ENCODE measurements at places on chromosomes 2 and 18. TPM values are rescaled to one million over a fixed set of nuclear protein-coding genes. Genes with fewer than 3 reads are reported as not detected.

AKAIN1 gene
- not detected for total RNA-seq

- H3K4me3 ChIP-seq = no peak overlapping the region
- no peaks in the 10 kb centered on the region for H3K36me3 ChIP-seq
- H3K27me3 ChIP-seq = no peaks in the 10 kb centered on the region
- H3K27ac ChIP-seq = no peak overlapping the region
- peaks cover 22% of the 10 kb centered on the region for H3K4me1 ChIP-seq
- DNase-seq = no peak
These were observed 531.8 kb upstream of the ID2 start for GRCh38 chr2:8149985-8150539.

GRCh38 chr2:174981331-174981730 is 23.9 kb downstream of the CHN1 start:
- DNase-seq = no peak
- no peaks in the 10 kb centered on the region for H3K36me3 ChIP-seq
- no peaks in the 10 kb centered on the region for H3K4me1 ChIP-seq
- no peak overlapping the region for H3K4me3 ChIP-seq

- peak overlapping the region; percentile 62 for H3K27ac ChIP-seq
- peak; percentile 71 for DNase-seq
- H3K27me3 ChIP-seq = peaks cover 10% of the 10 kb centered on the region
- peaks cover 20% of the 10 kb centered on the region for H3K4me1 ChIP-seq
- peak overlapping the region; percentile 78 for H3K4me3 ChIP-seq
These were observed 34.2 kb downstream of the CHRNA1 start for GRCh38 chr2:174729797-174730697.

- H3K27me3 ChIP-seq = peaks cover 7% of the 10 kb centered on the region
- H3K4me1 ChIP-seq = no peaks in the 10 kb centered on the region
- H3K27ac ChIP-seq = no peak overlapping the region
These were observed 84.0 kb downstream of the MYL12B start for GRCh38 chr18:3345885-3346284.

- H3K27ac ChIP-seq = peak overlapping the region; percentile 8
- no peak for DNase-seq
- no peak overlapping the region for H3K4me3 ChIP-seq
- H3K36me3 ChIP-seq = peaks cover 1% of the 10 kb centered on the region
- H3K27me3 ChIP-seq = no peaks in the 10 kb centered on the region
- H3K4me1 ChIP-seq = peaks cover 19% of the 10 kb centered on the region
These were observed 10.3 kb downstream of the DNAH6 start for GRCh38 chr2:84526562-84526961.

- H3K4me1 ChIP-seq = no peaks in the 10 kb centered on the region
- no peak overlapping the region for H3K4me3 ChIP-seq
- no peaks in the 10 kb centered on the region for H3K36me3 ChIP-seq
- H3K27me3 ChIP-seq = peaks cover 3% of the 10 kb centered on the region
- no peak overlapping the region for H3K27ac ChIP-seq
These were observed 359.9 kb upstream of the SLC14A2 start for GRCh38 chr18:45255197-45255890.

DNA sequence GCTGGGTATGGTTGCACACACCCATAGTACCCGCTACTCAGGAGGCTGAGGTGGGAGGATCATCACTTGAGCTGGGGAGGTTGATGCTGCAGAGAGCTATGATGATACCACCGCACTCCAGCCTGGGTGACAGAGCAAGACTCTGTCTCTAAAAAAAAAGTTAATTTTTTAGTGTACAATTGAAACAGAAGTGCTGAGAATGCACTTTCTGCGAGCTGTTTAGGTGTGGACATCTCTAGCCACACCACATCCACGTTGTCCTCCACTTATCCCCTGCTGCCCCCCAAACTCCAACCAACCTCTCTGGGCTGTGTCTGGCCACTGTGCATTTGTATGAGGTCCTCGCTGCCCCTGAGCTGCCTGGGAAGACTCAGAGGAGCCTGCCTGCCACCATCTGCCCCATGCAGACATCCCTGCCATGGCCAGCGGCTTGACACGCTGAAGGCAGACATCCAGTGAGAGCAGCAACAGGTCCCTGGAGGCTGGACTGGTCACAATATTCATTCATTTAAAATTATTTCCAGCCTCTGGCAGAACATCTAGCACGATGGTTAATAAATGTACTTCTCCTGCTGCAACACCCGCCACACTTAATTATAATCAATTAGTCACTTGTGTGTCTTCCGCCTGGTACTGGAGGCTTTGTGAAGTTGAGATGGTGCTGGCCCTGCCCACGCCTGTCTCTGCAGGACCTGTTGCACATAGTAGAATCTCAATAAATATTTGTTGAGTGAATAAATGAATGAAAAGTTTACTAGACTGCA is 3.7 kb upstream of the AFF3 start:
- H3K4me3 ChIP-seq = no peak overlapping the region
- peaks cover 2% of the 10 kb centered on the region for H3K27me3 ChIP-seq
- no peak for DNase-seq
- peaks cover 24% of the 10 kb centered on the region for H3K4me1 ChIP-seq

- peak; percentile 34 for DNase-seq
- no peaks in the 10 kb centered on the region for H3K36me3 ChIP-seq
- H3K4me1 ChIP-seq = peaks cover 7% of the 10 kb centered on the region
- H3K27me3 ChIP-seq = peaks cover 14% of the 10 kb centered on the region
- no peak overlapping the region for H3K27ac ChIP-seq
- no peak overlapping the region for H3K4me3 ChIP-seq
These were observed 70.5 kb upstream of the ZCCHC2 start for GRCh38 chr18:62452280-62452831.

GRCh38 chr2:81389203-81389602 is 1084.7 kb upstream of the LRRTM1 start:
- H3K4me1 ChIP-seq = no peaks in the 10 kb centered on the region
- H3K27me3 ChIP-seq = no peaks in the 10 kb centered on the region
- H3K36me3 ChIP-seq = no peaks in the 10 kb centered on the region
- H3K27ac ChIP-seq = no peak overlapping the region

- peak; percentile 6 for DNase-seq
- H3K4me1 ChIP-seq = no peaks in the 10 kb centered on the region
- no peaks in the 10 kb centered on the region for H3K36me3 ChIP-seq
- H3K27me3 ChIP-seq = peaks cover 14% of the 10 kb centered on the region
- no peak overlapping the region for H3K27ac ChIP-seq
- H3K4me3 ChIP-seq = no peak overlapping the region
These were observed 753.9 kb upstream of the ZEB2 start for GRCh38 chr2:145273840-145274239.

DNA sequence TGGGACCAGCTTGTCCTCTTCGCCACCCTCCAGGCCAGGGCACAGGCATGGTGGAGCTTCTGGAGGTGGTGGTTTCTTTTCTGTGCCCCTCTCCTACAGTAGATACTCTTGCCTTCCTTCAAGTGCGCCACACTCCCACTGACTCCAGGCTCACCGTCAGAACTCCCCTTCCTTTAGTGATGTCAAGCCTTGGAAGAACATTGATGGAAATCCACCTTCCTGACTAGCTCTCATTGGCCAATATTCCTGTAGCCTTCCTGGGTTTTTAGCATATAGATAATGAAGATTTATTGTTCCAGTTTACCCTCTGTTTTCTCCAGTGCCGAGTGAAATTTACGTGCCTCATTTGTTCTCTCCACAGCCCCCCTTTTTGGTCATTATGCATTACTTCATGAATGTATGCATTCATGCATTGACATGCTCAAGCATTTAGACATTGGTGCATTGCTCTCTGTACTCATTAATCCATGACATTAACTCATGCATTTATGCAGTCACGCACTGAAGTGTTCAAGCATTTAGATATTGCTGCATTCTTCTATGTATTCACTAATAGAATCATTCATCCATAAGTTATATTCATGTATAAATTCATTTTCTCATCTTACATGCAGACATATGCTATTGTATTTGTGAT is 37.3 kb downstream of the PLB1 start:
- H3K27me3 ChIP-seq = peaks cover 8% of the 10 kb centered on the region
- no peaks in the 10 kb centered on the region for H3K36me3 ChIP-seq
- DNase-seq = no peak
- H3K4me1 ChIP-seq = no peaks in the 10 kb centered on the region

GRCh38 chr2:30282721-30283120 is 51.4 kb downstream of the LBH start:
- no peaks in the 10 kb centered on the region for H3K36me3 ChIP-seq
- no peak overlapping the region for H3K27ac ChIP-seq
- H3K4me3 ChIP-seq = no peak overlapping the region

Measured in activated CD8-positive, alpha-beta T cell treated with anti-CD3 and anti-CD28 coated beads for 36 hours (primary cell).